Left kidney (tissue), 8 donors: ENCODE measurements at places on chromosomes 3 and 15.

DNA sequence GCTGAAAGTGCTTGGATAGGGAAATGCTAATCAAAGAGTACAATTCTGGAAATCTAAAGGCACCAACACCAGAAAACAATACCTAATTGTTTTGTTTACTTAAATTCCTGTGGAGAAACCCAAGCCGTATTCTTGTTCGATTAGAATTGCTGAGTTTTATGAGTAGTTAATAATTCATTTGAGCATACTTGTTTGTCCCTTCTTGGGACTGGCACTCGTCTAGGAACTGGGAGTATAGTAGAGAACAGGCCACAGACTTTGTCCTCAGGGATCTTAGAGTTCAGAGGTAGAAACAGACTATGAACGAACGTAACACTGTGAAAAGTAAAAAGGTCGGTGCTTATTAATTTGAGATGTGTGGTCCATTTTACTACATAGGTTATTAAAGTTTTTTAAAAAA, 39.4 kb downstream of the ZPLD1 start:
- no peak for DNase-seq

GRCh38 chr3:138509586-138509985, 75.2 kb downstream of the ESYT3 start:
- DNase-seq, result no peak

GRCh38 chr15:42110367-42110766, 16.0 kb upstream of the PLA2G4D start:
- no peak for DNase-seq

GRCh38 chr15:78325092-78325843, 14.9 kb upstream of the CRABP1 start:
- DNase-seq, result no peak

DNA sequence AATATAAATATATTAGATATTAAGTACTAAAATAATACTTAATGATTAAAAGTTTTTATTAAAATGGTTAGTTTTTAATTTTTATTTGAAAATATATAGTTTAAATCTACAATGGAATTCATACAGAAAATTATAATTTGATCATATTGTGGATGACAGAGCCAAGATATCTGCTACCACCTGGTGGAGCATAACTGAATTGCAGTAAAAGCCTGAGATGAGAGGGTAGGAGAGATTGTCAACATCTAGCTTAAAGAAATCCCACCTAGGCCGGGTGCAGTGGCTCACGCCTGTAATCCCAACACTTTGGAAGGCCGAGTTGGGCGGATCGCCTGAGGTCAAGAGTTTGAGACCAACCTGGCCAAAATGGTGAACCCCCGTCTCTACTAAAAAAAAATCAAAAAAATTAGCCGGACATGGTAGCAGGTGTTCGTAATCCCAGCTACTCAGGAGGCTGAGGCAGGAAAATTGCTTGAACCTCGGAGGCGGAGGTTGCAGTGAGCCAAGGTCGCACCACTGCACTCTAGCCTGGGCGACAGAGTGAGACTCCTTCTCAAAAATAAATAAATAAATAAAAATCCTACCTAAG, 25.1 kb upstream of the CSTA start:
- no peak for DNase-seq

GRCh38 chr15:58771621-58772250, 634 bp downstream of the MINDY2 start:
- peak; percentile 63 for DNase-seq

DNA sequence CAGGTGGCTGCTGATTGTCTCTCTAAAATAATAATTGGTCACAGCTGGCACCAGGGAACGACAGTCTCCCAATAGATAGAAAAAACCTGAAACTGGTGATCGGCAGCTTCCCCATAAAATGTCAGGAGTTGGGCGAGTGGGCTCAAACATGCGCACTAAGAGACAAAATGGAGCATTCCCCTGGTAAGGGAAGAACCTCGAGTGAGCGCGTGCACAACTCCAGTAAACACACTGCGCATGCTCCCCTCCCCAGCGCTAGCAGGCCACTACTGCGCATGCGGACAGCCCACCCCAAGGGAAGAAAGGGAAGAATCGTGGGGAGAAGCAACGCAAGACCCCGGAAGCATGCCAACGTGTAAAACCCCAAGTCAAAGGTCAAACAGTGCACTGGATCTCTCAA, 7.7 kb upstream of the STARD5 start:
- DNase-seq, result no peak

- DNase-seq, result no peak
Measured at GRCh38 chr15:89117790-89118189, 29.5 kb downstream of the ABHD2 start.
